Dorsolateral prefrontal cortex (tissue), 122 donors: ENCODE measurements at places on chromosomes 1 and 21.

GRCh38 chr1:200877839-200878551 is 5.2 kb downstream of the GPR25 start:
- no peak for DNase-seq

DNA sequence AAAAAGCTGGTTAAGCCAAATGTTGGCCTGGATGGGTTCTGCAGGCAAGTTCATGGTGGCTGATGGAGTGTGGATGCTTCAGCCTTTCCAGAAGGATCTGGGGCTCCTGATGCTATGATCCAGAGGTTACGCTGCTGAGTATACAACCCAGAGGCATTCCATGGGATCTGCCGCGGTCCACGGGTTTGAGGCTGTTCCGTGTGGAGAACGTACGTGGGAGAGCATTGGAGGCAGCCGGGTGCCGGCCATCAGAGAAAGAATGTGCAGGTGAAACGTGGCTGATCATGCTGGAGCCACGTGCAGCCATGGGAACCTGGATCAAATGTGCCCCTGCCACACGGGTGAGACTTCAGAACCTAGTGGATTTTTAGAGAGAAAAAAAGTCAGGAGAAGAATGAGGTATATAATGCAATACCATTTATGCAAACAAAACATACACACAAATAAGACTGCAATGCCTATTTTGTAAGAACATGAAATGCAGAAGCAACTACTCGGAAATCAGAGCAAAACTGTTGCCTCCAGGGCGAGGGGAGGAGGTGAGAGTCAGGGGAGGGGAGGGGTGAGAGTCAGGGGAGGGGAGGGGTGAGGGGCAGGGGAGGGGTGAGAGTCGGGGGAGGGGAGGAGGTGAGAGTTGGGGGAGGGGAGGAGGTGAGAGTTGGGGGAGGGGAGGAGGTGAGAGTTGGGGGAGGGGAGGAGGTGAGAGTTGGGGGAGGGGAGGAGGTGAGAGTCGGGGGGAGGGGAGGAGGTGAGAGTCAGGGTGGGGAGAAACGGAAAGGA is 116.5 kb upstream of the C1orf174 start:
- DNase-seq: no peak

DNA sequence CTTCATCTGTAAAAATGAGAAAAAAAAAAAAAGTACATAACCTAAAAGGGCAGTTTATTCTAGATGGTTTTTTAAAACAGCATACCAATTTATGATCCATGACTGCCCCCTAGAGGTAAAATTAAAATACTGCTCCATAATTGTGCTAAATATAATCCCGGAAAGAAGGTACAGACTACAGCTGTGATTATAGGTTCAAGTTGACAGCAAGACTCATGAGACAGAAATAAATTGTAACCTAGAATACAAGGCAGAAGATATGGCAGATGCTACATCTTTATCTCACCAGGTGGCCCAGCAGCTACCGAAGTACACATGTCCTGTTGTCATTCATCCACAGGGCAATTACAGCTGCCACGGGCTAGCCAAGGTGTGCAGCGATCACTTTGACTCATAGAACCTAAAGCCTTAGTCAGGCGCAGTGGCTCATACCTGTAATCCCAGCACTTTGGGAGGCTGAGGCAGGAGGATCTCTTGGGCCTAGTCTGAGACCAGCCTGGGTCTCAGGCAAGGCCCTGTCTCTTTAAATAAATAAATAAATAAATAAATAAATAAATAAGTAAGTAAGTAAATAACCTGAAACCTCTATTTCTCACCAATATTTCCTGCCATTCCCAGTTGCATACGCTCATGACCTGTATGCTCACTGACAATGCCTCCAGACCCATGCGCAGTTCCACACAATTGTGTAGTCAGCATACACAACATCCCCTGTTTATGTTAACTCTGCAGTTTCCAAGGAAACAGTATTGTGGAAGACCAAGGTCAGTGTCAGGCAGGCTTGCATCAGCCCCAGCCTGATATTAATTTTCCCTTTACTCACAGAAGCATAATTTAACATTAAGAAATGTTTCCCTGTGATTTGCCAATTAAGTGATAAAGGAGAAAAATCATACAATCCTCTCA is 18.3 kb upstream of the PPIE start:
- no peak for DNase-seq

GRCh38 chr1:219626865-219627264 is 14.0 kb upstream of the ZC3H11B start:
- no peak for DNase-seq

DNA sequence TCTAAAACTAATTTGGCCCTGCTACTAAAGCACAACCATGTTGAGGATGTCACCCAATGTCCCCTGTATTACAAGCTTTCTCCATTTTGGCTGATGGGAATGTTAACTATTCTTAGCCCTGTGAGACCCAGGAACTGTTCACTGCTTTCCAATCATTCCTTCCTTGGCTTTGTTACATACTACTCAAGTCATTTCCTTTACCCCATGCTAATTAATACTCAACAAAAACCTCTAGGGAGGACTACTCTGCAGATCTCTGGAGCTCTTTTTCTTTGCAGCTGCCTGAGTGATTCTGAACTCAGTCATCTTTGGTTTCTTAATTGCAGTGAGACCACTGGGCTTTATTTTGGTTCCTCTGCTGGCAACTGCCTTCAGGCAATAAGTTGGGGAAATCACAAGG is 23.3 kb upstream of the RPE65 start:
- no peak for DNase-seq

GRCh38 chr1:200272481-200273068 is 137.3 kb downstream of the ZNF281 start:
- DNase-seq: no peak

DNA sequence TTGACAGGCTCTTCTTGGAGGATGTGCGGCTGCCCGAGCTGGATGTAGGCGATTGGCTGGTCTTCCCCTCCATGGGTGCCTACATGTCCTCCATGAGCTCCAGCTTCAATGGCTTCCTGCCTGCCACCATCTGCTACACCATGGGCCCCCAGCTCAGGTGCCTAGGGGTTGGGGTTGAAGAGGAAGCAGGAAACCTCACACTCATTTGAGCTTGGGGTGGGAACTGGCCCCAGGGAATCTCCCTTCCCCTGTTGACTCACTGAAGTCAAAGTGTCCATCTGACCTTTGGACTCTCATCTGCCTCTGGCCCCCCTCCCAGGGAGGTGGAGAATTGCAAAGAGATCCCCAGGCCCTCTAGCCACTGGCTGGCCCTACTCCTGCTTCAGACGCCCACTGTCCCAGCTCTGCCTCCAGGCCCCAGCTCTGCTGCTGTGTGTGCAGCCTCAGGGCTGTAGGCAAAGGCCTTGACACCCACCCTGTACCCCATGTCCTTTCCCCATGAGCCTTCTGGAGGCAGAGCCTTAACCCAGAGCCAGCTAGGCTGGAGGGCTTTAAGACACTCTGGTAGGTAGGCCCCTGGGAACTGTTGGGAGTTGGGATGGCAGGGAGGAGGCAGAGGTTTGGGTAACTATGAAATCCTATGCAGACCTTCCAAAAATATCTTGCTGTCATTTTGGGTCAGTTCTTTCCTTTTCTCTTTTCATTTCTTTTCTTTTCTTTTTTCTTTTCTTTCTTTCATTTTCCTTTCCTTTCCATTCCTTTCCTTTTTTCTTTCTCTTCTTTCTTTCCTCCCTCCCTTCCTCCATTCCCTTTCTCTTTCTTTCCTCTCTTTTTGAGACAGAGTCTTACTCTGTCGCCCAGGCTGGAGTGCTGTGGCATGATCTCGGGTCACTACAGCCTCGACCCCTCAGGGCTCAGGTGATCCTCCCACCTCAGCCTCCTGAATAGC is 66.9 kb upstream of the TINAGL1 start:
- DNase-seq: no peak

GRCh38 chr1:1058921-1059493 is 15.1 kb downstream of the RNF223 start:
- no peak for DNase-seq

DNA sequence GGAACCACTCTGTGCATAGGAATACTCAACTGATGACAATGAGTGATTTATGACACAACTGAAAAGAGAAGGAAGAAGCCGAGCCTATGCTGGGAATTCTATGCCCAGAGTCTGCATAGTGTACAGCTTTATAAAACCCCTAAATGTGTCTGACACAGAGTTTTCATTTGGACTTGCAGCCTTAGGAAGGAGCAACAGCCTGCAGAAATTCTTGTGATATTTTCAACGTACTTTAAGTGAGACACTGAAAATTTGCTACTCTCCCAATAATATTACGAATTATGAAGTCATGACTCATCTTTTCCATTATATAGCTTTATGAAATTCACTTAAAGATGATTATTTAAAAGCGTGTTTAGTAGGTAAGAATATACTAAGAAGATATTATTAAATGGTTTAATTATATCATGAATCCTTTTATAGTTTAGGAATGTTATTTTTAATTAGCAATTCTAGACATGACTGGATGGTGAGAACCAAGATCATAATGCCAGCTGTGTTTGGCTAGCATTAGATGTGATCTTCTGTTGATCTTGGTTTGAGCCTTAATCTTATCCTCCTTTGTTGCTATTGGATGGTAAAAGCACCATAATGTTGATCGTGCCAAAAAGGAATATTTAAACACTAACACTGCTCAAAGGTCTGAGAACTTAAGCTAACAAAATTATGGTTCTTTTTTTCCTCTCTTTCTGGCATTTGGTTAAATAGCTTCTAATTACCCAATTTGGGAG is 785.1 kb upstream of the ADGRL4 start:
- DNase-seq: no peak

- no peak for DNase-seq
Measured at GRCh38 chr1:7871136-7871535, 18.3 kb upstream of the UTS2 start.

- no peak for DNase-seq
Measured at GRCh38 chr1:74427681-74428080, 84.7 kb downstream of the LRRC53 start.

DNA sequence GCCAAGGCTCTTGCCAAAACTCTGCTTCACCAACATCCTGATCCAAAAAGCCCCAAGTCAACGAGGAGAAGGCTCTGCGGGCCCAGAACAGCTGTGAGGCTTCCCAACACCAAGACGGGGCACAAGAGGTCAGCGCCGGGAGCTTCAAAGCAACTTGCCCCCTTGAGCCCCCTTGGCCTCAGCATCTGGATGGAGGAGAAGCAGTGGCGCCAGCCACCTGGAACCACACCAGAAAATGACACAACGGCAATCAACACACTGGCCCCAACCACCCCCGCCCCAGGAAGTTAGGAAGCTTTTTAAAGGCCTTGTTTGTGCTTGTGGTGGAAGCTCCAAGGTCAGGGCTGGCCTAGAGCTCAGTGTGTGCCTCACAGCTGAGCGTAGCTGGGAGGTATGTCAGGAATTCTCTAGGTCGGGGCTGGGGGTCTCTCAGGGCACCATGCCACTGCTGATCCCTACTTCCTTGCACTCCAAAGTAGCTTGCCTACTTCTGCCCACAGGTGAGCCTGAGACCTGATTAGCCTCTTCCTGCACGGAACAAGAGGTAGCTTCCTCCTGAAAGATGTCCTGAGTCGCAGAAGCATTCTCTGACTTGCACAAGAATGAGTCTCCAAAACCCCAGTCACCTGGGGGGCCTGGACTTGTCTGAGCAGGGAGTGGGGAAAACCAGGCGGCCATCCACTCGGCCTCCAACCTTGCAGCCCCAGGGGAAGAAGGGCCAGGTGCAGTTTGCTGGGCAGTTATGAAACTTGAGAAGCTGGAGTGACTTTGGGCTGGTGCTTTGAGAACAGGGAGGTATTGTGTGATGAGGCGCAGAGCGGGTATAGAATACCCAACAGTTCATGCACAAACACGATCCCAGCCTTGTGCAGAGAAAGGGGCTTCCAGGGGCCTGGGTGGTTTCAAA is 9.7 kb upstream of the SRP9 start:
- no peak for DNase-seq

- DNase-seq: no peak
Measured at GRCh38 chr1:161705537-161705936, 1.5 kb upstream of the FCRLA start.

GRCh38 chr21:36127250-36127904 is 7.5 kb upstream of the CBR3 start:
- DNase-seq: no peak

DNA sequence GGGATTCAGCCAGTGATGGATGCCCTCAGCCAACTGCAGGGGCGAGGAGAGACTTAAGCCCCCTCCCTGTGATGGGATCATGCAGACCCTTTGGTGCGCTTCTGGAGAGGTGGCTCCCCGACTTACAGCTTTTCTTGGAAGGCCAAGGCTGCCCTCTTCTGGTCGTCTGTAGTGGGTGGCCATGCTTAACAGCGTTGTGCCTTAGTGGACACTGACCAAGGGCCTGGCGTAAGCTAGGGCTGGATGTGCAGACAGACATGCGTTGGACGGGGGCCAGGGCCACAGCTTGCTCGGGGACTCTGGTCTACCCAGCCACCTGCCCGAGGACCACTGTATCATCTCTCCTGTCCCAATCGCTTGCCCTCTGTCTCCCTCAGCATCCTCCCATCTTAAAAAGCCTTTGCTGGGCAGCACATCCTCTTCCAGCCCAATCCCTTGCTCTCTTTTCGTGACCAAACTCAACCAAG is 5.5 kb downstream of the AZIN2 start:
- peak; percentile 87 for DNase-seq

DNA sequence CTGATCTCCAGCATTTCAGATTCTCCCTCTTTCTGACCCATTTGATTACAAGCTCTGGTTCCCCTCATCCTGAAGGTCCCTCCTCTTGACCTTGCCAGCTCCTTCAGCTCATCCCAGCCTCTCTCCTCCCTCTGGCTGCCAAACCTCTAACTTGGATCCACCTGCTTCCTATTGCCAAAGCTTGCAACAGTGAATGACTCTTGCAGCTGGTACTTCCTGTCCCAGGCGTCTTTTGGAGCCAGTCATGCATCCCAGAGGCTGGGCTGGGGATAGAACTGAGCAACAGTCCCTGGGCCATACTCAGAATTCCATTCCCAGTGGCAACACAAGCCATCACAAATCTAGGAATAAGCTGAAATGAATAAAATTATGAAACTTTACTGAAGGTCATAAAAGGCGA is 27.7 kb upstream of the SPOCD1 start:
- DNase-seq: peak; percentile 58

- no peak for DNase-seq
Measured at GRCh38 chr1:18796950-18797349, 62.5 kb downstream of the TAS1R2 start.

DNA sequence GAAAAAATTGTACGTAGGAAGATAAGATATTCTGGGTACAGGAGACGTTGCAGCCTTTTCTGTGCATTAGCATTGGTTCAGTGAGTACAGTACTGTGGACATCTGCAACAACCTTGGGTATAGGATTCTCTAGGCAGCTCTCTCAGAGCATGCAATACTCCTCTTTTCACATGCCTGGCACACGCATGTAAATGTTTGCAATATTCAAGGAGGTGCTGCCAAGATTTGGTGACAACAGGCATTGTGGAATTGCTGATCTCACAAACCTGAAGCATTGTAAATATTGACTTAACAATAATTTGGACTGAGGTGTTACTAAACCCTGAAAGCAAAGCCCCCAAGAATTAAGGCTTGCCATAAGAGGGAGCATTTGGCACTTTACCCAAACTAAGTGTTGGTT is 126.8 kb downstream of the GRIK1 start:
- DNase-seq: no peak

GRCh38 chr1:25774921-25775771 is 24.8 kb upstream of the SELENON start:
- no peak for DNase-seq
